KBM-7 (cell line): ENCODE measurements at places on chromosomes 2 and 18.
A peak's percentile ranks its signal among the peaks of the same experiment; 100 is the strongest.

DNA sequence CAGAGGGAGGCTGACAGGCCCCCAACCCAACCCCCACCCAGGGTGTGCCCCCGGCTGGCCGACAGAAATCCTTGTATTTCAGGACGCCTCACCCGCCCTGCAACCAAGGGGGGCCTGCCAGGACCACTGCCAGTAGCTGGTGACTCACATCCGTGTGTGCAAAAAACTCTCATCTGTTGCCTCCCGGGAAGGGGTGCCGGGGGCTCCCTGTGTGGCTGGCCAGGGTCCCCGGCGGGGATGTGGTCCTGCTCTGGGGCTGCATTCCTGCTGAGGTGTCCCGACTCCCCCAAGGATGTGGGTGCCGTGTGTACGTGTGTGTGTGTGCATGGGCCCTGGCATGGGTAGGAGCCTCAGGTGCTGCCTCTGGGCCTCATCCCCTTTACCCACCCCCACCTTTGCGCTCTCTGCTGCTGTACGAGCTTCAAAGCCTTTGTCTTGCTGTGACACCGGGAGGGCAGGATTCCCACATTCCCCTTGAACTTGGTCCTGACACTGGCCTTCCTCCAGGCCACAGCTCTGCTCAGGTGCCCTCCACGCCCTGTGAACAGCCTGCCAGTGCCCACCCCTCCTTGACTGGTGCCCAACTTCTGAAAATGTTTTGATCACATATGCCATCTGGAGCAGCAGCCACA is 226.3 kb upstream of the HDAC4 start:
- no peak for DNase-seq

DNA sequence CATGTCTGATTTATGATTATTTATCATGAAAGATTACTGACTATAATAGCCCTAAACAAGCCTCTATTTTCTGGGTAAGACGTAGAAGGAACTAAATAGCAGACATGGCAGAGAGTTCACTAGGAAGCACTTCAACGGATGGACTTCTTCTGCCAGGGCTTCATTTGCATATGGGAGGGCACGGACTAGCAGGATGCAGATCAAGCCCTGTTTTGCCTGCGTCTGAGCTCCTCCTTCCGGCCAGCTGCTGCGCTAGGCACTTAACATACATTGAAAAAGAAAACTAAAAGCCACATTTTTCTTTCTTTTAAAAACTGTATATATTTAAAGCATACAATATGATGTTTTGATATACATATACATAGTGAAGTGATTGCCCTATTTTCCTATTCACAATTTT is 340.0 kb upstream of the MEX3C start:
- peak; percentile 1 for DNase-seq

DNA sequence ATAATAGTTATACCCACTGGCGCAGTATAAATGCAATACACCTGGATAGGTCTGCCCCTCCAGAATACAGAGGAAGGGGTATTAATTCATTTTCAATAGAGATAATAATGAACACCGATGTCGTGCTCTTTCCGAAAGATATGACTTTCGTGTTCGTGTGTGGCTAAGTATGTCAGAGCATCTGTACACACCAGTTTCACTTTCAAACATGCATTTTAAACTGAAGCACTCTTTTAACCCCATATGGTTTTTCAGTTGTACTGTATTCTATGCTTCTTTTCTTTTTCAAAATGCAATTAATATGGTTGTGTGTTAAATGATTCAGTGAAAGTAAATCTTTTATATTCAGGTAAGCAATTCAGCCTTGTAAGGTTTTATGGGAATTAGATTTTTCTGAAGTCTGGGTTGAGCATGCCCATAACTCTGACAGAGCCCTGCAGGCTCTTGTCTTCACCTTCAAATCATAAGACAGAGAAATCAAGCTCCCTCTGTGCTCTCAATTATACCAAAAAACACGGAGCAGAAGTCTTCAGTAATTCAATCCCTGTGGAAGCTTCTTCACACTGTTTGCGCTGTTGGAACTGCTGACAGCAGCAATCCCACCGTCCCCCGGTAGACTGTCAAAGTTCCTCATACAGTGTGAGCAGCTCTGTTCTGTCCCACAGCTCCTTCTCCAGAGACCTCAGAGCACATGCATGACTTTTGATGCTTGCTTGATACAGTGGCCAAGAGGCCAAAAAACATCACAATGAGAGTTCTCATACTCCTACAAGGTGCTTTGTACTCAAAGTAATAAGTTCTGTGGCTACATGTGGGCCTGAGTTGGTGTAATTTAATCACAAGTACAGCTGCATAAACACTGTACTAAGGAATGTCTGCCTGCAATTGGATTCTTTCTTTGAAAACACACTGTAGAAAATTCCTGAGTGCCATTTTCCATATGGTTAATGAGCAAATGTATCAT is 186.8 kb downstream of the ZNF521 start:
- peak; percentile 45 for DNase-seq

- DNase-seq, result no peak
Observed at GRCh38 chr2:207514451-207514850, 15.3 kb upstream of the CREB1 start.

DNA sequence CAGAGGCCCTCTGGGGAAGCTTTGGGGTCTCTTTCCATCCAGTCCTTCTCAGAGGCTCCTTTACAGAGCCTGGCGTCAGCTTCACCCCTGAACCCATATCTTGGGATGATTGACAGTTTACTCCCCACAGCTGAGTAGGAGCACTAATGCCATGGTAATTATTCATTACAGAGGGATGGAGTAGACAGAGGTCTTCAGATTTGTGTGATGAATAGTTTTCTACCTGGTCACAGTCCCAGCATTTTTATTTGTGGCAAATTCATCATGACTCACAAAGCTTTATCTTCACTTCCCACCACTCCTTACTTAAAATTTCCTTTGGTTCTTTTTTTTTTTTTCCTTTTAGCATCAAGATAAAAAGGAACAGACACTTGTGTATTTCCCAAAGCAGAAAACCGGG is 104.2 kb downstream of the CCDC85A start:
- no peak for DNase-seq

DNA sequence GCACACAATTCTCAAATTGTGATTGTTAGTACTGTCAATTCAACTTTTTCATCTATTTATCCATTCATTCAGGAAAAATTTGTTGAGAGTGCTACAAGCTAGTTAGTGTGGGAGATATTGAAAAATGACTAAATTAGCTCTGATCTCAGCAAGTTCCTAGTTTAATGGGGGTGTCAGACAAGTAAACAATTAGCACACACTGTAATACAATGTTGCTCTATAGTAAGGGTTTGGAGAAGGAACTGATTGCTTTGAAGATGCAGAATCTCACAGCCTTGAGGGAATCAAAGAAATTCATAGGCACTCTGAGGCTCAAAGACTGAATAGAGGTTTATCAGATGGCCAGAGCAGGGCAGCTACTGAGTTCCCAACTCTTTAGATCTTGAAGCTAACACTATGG is 6.8 kb upstream of the CCNYL1 start:
- no peak for DNase-seq

DNA sequence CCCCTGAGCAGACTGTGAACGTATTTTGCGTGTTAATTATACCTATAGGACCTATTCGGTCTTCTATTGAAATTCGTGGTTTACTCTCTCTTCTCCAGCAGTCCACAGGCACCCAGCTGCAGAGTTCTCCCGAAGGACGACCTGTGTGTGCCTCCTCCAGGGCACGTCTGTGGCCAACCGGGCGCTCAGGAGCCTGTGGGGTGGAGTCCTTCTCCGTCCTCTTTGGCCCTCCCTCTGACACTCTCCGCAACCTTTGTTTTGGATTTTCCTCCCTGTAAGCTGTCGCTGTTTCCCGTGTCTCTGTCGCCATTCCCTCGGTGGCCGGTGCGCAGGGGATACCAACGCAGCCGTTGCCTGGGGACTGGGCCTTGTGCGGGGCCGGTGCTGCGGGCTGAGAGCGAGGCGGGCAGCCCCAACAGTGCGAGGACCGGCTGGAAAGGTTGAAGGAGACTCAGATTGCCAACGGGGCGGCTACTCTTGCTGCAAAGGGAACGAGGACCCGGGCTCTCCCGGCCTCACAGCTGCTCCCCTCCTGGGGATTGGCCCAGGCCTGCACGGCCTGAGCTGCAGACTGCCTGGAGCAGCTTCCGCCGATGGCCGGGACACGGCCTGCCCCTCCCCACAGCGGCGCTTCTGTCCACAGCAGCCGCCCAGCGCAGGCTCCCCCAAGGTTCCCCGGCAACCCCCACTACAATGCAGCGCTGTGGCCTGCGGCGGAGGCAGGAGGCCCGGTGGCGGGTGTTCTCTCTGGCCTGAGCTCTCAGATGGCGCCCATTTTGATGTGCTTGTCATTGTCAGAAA is 221.0 kb downstream of the MTX2 start:
- DNase-seq, result no peak

GRCh38 chr2:200408428-200409316 is 101.2 kb downstream of the KCTD18 start:
- no peak for DNase-seq

GRCh38 chr2:110707386-110707965 is 24.9 kb upstream of the ACOXL start:
- no peak for DNase-seq

- DNase-seq, result no peak
Observed at GRCh38 chr2:5467178-5467905, 224.8 kb upstream of the SOX11 start.

GRCh38 chr2:203804070-203804469 is 63.5 kb upstream of the CTLA4 start:
- no peak for DNase-seq

DNA sequence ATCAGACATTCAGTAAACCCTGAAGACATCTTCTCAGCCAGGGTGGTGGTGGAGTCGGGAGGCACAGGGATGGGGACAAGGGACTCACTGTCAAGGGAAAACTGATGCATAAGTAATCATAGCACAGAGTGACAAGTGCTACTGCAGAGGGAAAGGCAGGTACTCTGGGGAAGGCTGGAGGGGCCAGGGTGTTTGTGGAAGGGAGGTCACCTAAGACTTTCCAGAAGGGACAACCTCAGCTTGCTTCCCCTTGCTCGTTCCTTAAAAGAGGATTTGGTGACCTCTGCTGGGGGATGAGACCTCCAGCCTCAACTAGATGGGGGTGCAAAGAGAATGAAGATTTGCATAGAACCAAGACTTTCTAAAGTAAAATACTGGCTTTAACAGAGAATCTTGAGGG is 99.5 kb downstream of the SLC4A3 start:
- no peak for DNase-seq
